ENCODE measurements at places on chromosomes 16 and 17.

GRCh38 chr17:2271985-2272702 lies 31.4 kb downstream of the SMG6 start:
- no peak for DNase-seq

DNA sequence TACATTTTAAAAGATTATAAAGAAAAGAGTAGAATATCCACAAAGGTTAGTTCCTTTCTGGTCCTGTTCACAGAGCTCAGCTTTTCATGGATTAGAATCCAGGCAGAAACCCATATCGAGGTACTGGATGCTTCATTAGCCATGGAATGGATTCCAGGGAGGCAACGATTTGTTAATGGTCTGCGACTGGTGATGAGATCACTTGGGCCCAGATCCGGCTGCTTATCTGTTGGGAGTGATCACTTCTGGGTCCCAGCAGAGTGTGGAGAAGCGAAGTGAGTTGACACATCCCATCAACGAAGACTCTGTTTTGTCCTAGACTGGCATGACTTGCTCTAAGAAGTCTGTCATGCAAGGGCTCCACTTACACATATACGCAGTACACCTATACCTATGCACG lies 165.8 kb downstream of the MAF start:
- DNase-seq = no peak

- no peak for DNase-seq
These were observed 15.8 kb downstream of the EMP2 start for GRCh38 chr16:10564591-10564990.

GRCh38 chr16:11258553-11259492 lies 2.8 kb upstream of the SOCS1 start:
- no peak for DNase-seq

DNA sequence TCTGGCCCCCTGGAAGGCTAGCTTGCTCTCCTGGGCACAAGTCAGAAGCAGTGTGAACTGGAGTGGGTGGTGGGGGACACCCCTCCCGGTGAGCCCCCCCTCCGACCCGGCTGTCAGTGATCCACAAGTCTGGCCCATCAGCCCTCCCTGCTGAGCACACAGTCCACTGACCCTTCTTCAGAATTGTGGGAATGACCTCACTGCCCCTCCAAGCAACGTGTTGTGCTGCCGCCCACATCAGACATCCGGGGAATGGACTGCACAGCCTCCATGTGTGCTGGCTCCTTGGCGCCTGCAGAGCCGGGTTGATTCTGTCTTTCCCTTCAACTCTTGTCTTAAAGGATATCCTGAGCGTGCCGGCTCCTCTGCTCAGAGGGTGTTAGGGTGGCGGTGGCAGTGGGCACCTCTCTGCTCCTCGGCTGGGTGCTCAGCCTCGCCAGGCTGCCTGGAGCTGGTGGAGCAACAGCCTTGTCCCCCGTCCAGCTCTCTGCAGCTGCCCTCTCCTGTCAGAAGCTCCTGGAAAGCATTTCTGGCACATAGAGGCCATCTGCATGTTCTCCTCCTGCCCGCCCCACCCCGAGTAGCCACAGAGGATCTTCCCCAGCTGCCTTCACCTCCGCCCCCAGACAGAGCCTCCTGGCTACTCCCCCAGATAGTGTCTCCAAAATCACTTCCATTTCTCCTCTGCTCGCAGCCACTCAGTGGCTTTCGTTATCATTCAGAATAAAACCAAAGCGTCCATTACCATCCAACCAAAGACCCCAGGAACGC lies 19.8 kb downstream of the NPTX1 start:
- no peak for DNase-seq

DNA sequence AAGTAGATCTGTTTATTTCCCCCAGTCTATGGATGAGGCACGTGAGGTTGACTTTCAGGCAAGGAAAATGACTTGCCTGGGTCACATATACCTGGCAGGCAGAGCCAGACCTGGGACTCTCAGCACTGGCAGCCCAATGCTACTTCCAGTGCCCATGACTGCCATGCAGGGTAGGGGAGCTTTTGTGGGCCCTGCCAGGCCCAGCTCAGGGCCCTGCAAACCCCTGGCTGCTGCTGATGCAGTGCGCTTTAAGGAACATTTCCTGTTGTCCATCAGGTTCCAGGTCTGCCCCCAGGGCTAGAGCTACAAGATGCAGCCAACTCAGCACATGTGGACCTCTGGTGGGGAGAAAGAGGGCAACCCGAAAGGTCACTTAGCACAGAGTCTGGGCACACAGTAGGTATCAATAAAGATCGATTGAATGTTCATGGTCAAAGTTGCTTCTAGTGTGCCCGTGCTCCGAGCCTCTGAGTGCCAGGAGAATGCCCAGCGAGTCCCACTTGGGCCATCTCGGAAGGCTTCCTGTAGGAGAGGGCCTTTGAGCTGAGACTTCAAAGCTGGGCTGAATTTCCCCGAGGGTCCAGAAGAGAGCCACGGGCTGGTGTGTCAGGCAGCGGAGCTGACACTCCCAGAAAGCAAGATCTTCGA lies 513 bp upstream of the TBX21 start:
- no peak for DNase-seq

GRCh38 chr16:74950511-74950910 lies 34.4 kb downstream of the WDR59 start:
- no peak for DNase-seq

- peak; percentile 70 for DNase-seq
These were observed 40.9 kb upstream of the C16orf78 start for GRCh38 chr16:49332589-49333258.

DNA sequence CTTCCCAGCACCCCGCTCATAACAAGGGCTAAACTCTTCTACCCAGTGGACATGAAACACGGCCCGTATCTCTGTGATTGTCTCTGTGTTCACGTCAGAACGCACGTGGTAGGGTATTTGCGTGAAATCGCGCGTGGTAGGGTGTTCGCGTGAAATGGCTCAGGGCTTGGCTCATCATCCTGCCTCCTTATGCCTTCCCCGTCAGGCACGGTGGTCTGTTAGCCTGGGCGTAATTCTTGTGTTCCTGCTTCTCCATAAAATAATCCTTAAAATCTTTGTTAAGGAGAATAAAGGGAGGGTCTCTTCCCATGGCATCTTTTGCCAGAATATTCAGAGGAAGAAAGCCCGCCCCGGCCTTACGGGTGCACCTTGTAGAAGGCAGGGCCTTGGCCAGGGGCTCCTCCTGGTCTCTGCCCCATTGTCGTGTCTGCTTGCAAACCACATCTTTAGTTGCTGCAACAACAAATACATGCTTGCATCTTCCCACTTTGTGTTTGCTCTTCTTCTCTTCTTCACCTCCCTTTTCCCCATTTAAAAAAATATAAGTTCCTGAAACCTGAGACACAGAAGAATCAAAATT lies 116.7 kb upstream of the CHMP6 start:
- DNase-seq = no peak

- DNase-seq = no peak
These were observed 185.1 kb downstream of the CDK5R1 start for GRCh38 chr17:32671896-32672295.

- no peak for DNase-seq
These were observed 35.0 kb downstream of the ENGASE start for GRCh38 chr17:79109584-79109983.

DNA sequence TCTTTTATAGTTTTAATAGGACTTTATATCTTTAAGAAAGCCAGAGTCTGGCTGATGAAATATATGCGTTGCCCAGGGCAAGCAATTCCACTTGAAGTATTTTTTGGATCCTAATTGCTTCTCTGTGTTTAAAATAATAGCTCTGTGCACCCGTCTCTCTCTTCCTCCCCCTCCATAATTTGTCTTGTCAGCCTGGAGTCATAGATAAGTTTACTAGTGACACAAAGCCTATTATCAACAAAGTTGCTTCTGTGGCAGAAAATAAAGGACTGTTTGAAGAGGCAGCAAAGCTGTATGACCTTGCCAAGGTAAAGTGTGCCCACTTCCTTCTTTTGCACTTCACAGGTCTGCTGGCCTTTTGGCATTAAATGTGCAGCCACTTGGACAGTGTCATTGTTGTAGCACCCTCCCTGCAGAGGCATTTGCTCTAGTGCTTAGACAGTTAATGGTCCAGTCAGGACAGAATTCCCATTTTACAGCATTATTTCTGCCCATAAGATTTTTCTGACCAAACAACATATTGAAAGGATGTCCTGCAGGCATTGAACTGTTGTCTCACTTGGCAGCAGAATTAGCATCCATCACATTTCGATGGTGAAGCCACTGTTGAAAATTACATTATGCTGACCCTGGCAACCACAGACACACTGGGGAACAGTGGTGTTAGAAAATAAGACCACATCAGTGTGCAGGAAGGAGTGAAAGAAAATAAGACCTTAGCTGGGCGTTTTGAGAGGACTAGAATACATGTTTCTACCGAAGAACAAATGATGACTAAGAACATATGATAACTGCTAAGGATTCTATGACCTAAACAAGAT lies 28.4 kb upstream of the SLC12A3 start:
- no peak for DNase-seq
